ENCODE measurements at places on chromosomes 6 and 20.
A peak's percentile ranks its signal among the peaks of the same experiment; 100 is the strongest.

DNA sequence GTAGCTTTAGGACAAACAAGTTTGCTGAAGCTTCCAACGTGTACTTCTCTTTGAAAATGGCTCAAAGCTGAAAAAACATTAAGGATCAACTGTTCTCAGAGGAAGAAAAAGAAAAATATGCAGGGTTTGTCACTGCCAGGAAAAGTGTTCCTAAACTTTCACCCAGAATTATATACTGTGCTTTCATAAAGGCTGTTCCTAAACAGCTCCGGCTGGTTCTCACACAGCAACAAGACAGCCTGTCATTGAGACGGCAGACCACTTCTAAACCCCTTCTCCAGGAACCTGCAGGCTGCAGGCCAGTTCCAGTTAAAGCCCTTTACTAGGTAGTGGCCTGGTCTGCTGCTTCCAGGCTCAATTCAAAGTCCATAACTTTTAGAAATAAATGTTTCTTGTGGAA lies 97.4 kb upstream of the SOX4 start:
- H3K4me3 ChIP-seq, result no peak overlapping the region
- H3K4me1 ChIP-seq, result peaks cover 12% of the 10 kb centered on the region
- no peak for DNase-seq
- no peaks in the 10 kb centered on the region for H3K27me3 ChIP-seq
- H3K36me3 ChIP-seq, result no peaks in the 10 kb centered on the region

DNA sequence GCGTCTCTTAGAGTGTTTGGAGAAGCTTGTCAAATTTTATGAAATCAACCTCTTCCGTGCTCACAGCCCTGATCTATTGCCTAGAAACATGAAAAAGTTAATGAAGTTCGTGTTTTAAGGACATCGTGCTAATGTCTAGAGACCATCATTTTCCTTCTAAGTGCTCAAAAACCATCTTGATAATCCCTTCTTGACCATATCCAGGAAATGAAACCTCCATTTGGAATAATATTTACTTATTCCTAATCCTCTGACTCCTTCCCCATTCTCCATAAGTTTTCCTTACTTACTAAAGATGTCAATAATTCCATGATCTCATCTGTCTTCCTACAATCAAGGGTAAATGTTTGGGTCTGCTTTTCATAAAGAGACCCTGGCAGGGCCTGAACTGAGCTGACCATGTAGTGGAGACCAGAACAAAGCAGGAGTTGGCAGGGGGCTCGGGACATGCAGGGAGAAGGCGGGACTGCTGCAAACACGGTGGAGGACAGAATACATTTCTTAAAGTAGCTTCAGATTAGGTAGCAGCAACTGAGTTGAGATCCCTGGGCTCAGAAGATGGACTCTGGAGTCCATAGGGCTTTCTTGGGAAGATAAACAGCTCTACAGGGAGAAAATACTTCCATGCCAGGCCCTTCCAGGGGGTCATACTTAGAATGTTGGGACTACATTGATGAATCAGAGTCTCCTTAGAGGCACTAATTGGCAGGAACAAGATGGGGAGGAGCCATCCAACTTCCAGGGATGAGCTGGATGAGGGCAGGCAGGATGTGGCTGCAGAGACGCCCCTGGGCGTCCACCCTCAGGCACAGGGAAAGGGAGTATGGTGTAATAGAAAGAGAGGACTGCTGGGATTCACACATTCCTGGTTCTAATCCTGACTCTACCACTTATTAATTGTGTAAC lies 100.7 kb downstream of the RIN2 start:
- H3K27ac ChIP-seq, result no peak overlapping the region
- peaks cover 10% of the 10 kb centered on the region for H3K4me1 ChIP-seq
- no peaks in the 10 kb centered on the region for H3K27me3 ChIP-seq
- H3K36me3 ChIP-seq, result peaks cover 14% of the 10 kb centered on the region
- H3K4me3 ChIP-seq, result no peak overlapping the region

- no peaks in the 10 kb centered on the region for H3K27me3 ChIP-seq
- peak overlapping the region; percentile 67 for H3K27ac ChIP-seq
- no peak overlapping the region for H3K4me3 ChIP-seq
- peaks cover 30% of the 10 kb centered on the region for H3K4me1 ChIP-seq
- H3K36me3 ChIP-seq, result peaks cover 7% of the 10 kb centered on the region
Measured at GRCh38 chr6:37867756-37868446, 48.4 kb downstream of the ZFAND3 start.

DNA sequence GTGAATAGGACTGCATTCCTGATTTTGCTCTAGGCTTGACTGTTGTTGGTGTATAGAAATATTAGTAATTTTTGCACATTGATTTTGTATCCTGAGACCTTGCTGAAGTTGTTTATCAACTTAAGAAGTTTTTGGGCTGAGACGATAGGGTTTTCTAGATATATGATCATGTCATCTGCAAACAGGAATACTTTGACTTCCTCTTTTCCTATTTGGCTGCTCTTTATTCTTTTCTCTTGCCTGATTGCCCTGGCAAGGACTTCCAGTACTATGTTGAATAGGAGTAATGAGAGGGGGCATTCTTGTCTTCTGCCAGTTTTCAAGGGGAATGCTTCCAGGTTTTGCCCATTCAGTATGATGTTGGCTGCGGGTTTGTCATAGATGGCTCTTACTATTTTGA lies 13.4 kb downstream of the HLA-DOB start:
- no peak overlapping the region for H3K4me3 ChIP-seq
- peaks cover 65% of the 10 kb centered on the region for H3K27me3 ChIP-seq
- no peak overlapping the region for H3K27ac ChIP-seq
- H3K36me3 ChIP-seq, result no peaks in the 10 kb centered on the region

DNA sequence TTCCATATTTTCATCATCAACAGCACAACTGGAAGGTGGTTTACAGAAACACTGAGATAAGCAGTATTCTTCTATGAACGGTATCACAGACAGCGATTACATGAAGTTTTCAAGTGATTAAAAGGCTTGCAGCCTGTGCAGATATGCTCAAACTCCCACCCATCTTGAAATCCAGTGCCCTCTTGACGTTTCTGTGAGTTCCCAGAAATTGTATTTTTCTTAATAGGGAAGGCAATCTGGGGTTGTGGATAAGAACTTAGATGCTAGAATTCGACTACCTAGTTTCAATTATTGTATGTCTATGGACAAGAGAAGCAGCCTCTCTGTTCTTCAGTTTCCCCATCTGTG lies 290.3 kb downstream of the ZNF217 start:
- H3K27ac ChIP-seq, result no peak overlapping the region
- H3K36me3 ChIP-seq, result no peaks in the 10 kb centered on the region
- H3K4me1 ChIP-seq, result peaks cover 3% of the 10 kb centered on the region
- no peak overlapping the region for H3K4me3 ChIP-seq

DNA sequence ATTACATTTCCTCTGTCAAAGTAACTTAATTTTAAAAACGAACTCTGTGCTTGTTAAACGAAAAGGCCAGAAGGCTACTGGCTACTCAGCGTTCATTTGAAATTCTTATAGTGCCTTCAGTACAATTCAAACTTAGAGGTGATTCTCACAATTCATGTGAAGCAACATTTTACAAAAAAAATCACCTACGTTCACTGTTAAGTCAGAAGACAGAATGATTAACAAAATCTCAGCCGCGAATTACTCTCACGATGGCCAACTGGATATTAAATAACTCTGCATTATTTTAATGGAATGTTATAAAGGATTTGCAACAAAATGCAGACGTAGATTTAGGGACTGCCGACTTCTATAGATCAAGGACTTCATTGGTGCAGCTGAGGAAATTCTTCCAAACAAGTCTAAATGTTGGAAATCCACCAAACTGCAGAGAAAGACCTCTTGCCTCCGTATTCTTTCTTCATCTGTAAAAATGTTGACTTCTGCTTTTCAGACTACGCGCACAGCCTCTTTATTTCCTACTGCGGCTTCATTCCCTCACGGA lies 1.6 kb upstream of the QKI start:
- H3K27ac ChIP-seq, result peak overlapping the region; percentile 94
- H3K4me1 ChIP-seq, result peaks cover 22% of the 10 kb centered on the region
- no peaks in the 10 kb centered on the region for H3K27me3 ChIP-seq
- H3K4me3 ChIP-seq, result peak overlapping the region; percentile 76
- DNase-seq, result no peak

- no peak for DNase-seq
- H3K27me3 ChIP-seq, result no peaks in the 10 kb centered on the region
- H3K4me1 ChIP-seq, result peaks cover 5% of the 10 kb centered on the region
- H3K4me3 ChIP-seq, result no peak overlapping the region
- peak overlapping the region; percentile 11 for H3K27ac ChIP-seq
Measured at GRCh38 chr20:42700372-42700771, 489.3 kb downstream of the PTPRT start.

- no peaks in the 10 kb centered on the region for H3K27me3 ChIP-seq
- H3K4me1 ChIP-seq, result no peaks in the 10 kb centered on the region
- no peak overlapping the region for H3K27ac ChIP-seq
- H3K36me3 ChIP-seq, result no peaks in the 10 kb centered on the region
- H3K4me3 ChIP-seq, result no peak overlapping the region
Measured at GRCh38 chr6:157644043-157644810, 178.8 kb upstream of the SNX9 start.

- no peak overlapping the region for H3K27ac ChIP-seq
- H3K4me3 ChIP-seq, result no peak overlapping the region
- H3K36me3 ChIP-seq, result peaks cover 5% of the 10 kb centered on the region
- H3K27me3 ChIP-seq, result peaks cover 16% of the 10 kb centered on the region
- peaks cover 2% of the 10 kb centered on the region for H3K4me1 ChIP-seq
Measured at GRCh38 chr20:17888044-17888443, 80.5 kb downstream of the SNX5 start.

GRCh38 chr6:165950316-165950715 lies 217.3 kb downstream of the TBXT start:
- no peaks in the 10 kb centered on the region for H3K36me3 ChIP-seq
- peaks cover 21% of the 10 kb centered on the region for H3K27me3 ChIP-seq
- H3K4me3 ChIP-seq, result no peak overlapping the region
- no peak overlapping the region for H3K27ac ChIP-seq
- DNase-seq, result no peak
- H3K4me1 ChIP-seq, result no peaks in the 10 kb centered on the region

DNA sequence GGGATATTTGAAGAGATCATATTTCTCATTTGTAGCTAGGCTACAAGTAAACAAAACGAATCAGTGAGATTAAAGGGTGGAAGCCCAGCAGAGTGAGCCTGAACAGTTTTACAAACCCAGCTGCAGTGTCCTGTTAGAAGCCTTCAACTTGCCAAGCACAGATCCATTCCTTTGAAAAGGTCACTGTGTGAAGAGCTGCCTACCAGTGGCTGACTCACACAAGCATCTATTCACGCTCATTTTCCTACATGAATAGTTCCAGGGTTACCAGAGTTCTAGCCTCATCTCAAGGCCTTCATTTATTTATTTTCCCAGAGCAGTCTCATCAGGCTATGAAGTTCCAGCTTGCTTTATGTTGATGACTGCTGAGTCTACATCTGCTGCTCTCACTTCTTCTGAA lies 25.7 kb upstream of the MLIP start:
- no peaks in the 10 kb centered on the region for H3K36me3 ChIP-seq
- peaks cover 24% of the 10 kb centered on the region for H3K4me1 ChIP-seq
- no peaks in the 10 kb centered on the region for H3K27me3 ChIP-seq
- no peak overlapping the region for H3K4me3 ChIP-seq
- no peak for DNase-seq
- no peak overlapping the region for H3K27ac ChIP-seq

- H3K36me3 ChIP-seq, result no peaks in the 10 kb centered on the region
- no peaks in the 10 kb centered on the region for H3K27me3 ChIP-seq
- no peak overlapping the region for H3K27ac ChIP-seq
- no peak for DNase-seq
Measured at GRCh38 chr6:131761762-131762067, 46.1 kb upstream of the ENPP1 start.

DNA sequence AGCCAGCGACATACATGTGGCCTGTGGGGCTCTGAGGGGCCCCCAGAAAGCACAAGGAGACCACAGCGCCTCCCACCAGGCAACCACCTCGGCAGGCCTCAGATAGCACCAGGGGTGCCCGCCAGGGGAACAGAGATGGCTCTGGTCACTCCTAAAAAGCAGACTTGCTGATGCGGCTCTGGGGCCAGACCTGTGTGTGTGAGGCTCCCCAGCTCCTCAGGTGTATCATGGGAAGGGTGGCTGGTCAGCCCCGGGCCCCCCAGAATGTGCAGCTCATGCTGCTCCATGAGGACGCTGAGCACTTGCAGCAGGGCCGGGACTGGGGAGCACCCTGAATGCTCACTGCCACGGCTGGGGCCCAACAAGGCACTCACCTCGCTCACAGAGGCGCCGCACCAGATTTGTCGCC lies 60.2 kb downstream of the PYGB start:
- peaks cover 3% of the 10 kb centered on the region for H3K36me3 ChIP-seq
- no peak for DNase-seq
- no peaks in the 10 kb centered on the region for H3K27me3 ChIP-seq
- H3K4me3 ChIP-seq, result no peak overlapping the region

DNA sequence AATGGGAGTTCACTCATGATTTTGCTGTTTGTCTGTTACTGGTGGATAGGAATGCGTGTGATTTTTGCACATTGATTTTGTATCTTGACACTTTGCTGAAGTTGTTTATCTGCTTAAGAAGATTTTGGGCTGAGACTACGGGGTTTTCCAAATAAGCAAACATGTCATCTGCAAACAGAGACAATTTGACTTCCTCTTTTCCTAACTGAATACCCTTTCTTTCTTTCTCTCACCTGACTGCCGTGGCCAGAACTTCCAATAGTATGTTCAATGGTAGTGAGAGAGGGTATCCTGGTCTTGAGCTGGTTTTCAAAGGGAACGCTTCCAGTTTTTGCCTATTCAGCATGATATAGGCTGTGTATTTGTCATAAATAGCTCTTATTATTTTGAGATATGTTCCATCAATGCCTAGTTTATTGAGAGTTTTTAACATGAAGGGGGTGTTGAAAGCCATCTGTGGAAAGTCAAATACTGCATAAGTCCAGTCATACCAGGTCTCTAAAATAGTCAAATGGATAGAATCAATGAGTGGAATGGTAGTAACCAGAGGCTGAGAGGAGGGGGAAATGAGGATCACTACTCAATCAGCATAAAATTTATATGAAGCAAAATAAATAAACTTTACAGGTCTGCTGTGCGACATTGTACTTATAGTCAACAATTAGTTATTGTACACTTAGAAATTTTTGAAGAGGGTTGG lies 610.4 kb upstream of the ADGRB3 start:
- no peak overlapping the region for H3K27ac ChIP-seq
- no peaks in the 10 kb centered on the region for H3K4me1 ChIP-seq
- H3K36me3 ChIP-seq, result no peaks in the 10 kb centered on the region
- DNase-seq, result no peak
- H3K27me3 ChIP-seq, result no peaks in the 10 kb centered on the region

- no peak for DNase-seq
- H3K4me1 ChIP-seq, result no peaks in the 10 kb centered on the region
- H3K27ac ChIP-seq, result no peak overlapping the region
- peaks cover 6% of the 10 kb centered on the region for H3K36me3 ChIP-seq
- no peaks in the 10 kb centered on the region for H3K27me3 ChIP-seq
Measured at GRCh38 chr6:146962329-146962728, 241.9 kb upstream of the STXBP5 start.

GRCh38 chr6:79718509-79719247 lies 87.5 kb downstream of the SH3BGRL2 start:
- no peaks in the 10 kb centered on the region for H3K27me3 ChIP-seq
- no peak overlapping the region for H3K27ac ChIP-seq
- H3K36me3 ChIP-seq, result no peaks in the 10 kb centered on the region
- H3K4me1 ChIP-seq, result no peaks in the 10 kb centered on the region

GRCh38 chr6:1079525-1079924 lies 232.4 kb upstream of the FOXQ1 start:
- no peak for DNase-seq
- H3K4me1 ChIP-seq, result peaks cover 32% of the 10 kb centered on the region
- H3K36me3 ChIP-seq, result no peaks in the 10 kb centered on the region

GRCh38 chr6:7234547-7234946 lies 78.5 kb downstream of the SSR1 start:
- no peak overlapping the region for H3K4me3 ChIP-seq
- H3K27me3 ChIP-seq, result no peaks in the 10 kb centered on the region
- DNase-seq, result no peak
- H3K36me3 ChIP-seq, result peaks cover 23% of the 10 kb centered on the region
- H3K4me1 ChIP-seq, result peaks cover 31% of the 10 kb centered on the region

Data from progenitor cell of endocrine pancreas (in vitro differentiated cells).